NCI-H1930 (cell line): ENCODE measurements at places on chromosomes 13 and 19.

DNA sequence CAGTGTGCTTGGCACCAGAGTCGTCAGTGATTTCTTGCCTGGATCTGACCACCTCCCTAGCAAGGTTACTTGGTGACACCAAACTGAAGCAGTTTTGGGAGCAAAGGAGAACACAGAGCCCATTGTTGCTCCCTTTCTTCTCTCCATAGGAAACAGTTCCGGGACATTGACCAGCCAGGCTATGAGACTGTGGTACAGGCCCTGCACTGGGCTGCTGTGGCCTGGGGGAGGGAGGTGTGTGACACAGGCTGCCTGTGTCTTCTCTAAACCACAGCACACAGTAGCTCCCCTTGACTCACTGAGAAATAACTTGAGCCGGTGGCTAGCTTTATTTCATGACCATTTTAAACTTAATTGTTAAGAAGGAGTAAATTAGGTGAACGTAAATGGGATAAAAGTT is 214.8 kb upstream of the UBL3 start:
- no peak for DNase-seq

DNA sequence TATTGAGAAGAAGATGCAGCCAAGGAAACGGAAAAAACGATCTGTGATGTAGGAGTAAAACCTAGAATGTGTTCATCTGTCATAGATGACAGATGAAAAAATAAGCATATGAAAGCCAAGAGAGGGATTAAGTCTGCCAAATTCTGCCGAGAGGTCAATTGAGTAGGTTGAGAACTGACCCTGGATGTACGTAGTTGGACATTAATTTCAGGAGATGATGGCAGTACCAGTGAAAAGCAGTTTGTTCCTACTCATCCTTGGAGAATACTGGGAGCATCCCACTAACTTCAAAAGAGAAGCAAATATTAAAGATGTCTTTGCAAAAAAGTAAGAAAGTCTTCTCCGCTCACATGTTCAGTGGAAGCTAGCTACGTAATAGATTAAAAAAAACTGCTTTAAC is 11.8 kb upstream of the FGF9 start:
- DNase-seq: no peak

DNA sequence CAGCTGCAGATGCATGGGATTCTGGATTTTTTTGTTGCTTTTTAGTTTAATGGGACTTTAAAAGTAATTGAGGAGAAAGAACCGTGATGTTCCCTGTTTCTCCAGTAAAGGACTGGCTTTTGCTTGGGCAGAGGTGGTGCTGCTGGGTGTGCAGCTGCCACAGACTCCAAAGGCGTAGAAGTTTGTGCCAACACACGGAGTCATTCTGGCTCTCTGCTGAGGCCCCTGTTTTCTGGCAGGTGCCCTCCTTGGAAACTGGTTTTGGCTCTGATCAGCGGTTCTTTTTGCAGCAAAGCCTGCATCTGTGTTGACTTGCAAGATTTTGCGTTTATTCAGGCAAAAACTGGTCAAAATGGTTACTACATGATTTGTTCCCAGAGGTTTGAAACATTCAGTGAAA is 16.0 kb upstream of the QTRT1 start:
- DNase-seq: no peak

- no peak for DNase-seq
Observed at GRCh38 chr19:41426952-41427646, at the start of gene B3GNT8. Gene B3GNT8, minus strand, starts transcription at chr19:41427374. Its CDS starts 596 bp downstream, at chr19:41426778.

GRCh38 chr19:13118424-13119193 is 545 bp downstream of the NACC1 start:
- no peak for DNase-seq

DNA sequence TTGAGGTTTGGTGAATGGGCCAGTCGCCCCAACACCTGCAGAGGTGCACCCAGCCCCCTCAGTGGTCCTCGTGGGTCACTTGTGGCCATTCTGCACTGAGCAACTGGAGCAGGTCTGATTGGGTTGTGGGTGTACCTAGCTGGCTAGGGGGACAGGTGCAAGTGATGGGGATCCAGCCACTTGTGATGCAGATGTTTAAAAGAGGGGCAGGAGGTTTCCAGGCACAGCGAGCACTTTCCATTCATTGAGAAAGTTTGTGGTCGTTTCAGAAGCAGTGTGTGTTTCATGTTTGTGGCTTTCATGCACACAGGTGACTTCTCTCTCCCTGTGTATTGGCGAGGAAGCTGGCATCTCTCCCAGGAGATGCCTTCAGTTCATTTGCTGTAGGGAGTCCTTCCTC is 34.7 kb downstream of the TSSK6 start:
- DNase-seq: no peak
